ENCODE measurements at places on chromosomes 3 and 15. TPM values are rescaled to one million over a fixed set of nuclear protein-coding genes. Genes with fewer than 3 reads are reported as not detected.

Gene ZMYND10
- not detected for total RNA-seq

Gene TRH
- total RNA-seq = not detected

GRCh38 chr15:58401991-58402649 is 29.7 kb upstream of the LIPC start:
- DNase-seq = no peak

- no peak for DNase-seq
Observed at GRCh38 chr3:105862217-105862616, 6.6 kb downstream of the CBLB start.

DNA sequence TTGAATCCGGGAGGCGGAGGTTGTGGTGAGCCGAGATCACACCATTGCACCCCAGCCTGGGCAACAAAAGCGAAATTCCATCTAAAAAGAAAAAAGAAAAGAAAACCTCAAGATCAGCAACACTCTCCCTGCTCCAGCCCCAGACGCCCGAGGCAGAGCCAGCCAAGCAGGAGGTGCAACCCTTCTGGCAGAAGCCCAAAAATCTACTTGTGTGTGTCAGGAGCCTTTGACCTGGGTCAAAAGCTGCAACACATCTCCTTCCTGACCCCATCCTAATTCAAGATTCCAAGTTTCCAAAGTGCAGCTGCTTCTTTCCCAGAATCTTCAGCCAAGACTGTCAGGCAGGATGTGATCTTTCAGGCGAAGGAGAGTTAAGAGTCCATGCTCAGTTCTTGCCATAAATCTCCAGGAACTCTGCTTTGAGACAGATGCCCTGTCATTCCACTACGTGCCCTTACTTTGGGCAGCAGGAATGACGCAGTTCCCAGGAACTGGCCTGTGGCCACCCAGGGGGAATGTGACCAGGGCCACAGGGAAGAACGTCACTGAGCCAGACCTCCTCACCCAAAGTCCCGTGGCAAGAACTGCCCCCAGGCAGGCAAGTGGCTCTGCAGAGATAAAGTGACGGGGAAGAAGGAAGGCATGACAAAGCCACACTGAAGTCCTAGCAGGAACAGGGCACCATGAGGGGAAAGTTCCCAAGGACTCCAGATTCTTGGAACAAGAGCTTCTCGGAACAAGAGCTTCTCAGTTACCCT is 39.4 kb downstream of the SH3BP5 start:
- DNase-seq = no peak

DNA sequence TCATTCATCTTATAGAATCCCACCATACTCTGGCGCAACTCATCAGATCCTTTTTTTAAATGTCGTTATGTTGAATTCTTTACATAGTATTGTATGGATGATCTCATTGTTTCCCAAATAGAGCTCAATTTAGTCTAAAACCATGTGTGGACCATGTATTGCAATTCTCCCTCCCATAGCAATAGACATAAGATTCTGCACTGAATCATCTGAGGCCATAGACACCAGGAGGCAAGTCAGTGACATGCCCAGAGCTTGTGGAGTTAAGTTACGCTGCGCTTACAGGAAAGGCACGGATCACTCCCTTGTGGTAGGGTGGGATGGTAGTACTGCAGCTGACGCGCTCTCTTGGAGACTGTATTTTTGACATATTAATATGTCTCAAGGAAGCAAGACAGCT is 211.0 kb downstream of the GABRB3 start:
- DNase-seq = no peak

GRCh38 chr15:81194723-81195122 is 2.0 kb upstream of the IL16 start:
- no peak for DNase-seq

DNA sequence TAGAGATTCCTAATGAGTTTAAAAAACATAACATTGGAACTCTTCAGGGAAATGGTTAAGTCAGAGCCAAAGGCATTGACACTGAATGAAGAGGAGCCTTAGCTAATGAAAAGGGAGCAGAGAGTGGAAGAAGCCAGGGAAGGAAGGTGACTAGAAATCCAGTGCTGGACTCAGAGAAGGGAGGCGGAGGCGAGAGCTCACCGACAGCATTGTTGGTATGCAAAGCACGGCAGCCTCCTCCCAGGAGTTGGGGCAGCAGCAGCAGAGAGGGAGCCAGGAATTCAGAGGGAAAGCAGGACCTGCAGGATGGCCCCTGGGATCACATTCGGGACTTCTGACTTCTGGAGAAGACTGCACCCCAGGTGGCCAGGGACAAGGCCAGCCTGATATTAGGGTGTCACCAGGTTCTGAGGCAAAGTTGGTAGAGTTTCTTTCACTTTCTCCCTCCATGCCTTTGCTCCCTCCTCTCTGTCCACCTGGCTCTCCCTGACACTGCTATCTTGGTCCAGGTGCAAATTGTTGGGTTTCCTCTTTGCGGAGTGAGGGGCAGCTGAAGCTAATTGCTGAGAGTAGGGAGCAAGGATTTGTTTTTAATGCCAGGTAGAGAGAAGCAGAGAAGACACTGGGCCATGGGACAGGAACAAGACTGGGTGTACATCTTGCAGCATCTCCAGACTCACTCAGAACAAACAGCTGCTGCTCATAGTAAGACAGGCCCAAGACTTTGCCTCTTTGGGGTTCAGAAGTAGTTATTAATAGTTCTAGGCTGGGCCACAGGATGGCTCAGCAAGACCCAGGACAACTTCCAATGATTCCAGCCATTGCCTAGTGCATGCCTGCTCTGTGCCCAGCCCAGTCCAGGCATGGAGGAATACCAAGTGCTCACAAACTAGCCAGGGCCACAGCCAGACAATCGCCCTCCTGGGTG is 157.9 kb downstream of the TLE3 start:
- DNase-seq = no peak

DNA sequence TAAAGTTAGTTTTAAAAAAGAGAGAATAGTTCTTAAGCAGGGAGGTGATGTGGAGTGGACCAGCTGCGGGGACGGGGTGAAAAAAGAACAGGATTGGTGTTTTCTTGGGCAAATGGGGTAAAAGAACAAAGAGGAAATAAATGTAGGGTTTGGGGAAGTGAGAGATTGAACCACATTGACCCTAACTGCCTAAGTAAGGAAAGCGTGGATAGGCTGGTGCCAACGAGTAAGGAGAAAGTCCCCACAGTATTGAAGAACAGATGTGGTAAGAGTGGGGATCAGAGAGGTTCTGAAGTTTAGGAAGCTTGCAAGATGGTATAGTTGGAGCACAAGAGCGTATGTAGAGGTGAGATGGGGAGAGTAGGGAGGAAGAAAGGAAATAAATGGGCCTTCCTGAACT is 17.0 kb downstream of the IREB2 start:
- no peak for DNase-seq

DNA sequence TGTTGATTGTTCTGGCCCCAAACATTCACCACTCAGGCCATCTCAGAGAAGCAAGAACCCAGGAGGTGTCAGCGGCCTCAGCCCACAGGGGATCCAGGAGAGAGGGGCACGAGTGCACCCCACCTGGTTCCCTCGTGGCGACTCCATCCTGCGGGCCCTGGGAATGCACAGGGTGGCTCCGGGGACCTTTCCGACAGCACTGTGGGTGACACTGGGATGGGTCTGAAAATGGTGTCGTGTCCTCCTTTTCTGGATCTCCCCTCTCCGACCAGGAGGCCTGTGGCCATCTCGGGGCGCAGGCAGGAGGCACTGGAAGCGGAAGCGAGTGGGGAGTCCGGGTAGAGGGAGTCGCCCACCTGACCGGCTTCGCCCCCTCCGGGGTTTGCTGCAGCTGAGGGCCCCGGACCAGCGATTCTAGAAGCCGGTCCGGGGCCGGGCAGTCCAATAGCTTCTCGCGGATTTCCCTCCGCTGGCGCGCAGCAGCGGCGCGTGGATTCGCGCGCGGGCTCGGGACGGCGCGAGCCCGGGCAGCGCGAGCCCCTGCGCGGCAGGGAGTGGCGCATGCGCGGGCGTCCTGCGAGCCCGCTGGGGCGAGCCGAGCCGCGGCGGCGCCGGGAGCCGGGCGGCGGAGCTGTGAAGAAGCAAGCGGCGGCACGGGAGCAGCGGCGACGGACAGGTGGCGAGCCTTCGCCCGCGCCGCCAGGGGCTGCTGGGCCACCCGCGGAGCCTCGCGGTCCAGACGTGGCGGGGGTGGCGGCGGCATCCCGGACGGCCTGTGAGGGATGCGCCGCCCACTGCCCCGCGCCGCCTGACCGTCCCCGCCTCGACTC is at the start of gene DOCK3:
DOCK3 (plus strand) TSS at position 579 of the 830 bp plus-strand sequence. CDS start 337 bp downstream, outside the sequence.
- DNase-seq = no peak

DNA sequence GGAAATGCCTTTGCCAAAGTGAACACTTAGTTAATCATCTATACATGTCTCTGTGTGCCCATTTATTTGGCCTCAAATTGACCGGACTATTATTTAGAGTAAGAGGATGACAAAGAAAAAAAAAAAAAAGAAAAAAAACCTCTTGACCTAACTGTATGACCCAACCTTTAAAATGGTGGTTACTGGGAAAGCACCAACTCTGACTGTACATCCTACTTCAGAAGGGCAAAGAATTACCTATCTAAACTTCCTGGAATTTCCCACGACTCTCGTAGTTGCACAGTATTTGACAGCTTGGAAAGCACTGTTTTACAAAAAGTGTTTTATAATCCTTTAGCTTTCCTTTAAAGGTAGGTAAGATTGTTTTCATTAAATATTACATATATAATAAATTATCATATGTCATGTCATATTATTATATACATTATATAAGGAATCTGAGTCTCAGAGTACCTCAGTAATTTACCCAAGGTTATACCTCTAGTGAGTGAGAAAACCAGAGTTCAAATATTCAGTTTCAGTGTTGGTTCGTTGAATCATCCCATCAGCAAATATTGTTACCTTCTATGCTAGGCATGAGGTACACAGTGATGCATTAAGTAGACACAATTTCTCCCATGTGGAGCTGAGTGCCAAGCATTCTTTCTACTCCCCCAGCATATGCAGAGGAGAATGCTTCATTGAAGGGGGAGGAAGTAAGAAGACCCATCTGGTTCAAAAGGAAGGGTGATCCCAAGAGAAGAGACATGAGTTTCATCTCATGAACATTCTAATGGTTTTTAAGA is 5.0 kb downstream of the BCL2A1 start:
- no peak for DNase-seq

DNA sequence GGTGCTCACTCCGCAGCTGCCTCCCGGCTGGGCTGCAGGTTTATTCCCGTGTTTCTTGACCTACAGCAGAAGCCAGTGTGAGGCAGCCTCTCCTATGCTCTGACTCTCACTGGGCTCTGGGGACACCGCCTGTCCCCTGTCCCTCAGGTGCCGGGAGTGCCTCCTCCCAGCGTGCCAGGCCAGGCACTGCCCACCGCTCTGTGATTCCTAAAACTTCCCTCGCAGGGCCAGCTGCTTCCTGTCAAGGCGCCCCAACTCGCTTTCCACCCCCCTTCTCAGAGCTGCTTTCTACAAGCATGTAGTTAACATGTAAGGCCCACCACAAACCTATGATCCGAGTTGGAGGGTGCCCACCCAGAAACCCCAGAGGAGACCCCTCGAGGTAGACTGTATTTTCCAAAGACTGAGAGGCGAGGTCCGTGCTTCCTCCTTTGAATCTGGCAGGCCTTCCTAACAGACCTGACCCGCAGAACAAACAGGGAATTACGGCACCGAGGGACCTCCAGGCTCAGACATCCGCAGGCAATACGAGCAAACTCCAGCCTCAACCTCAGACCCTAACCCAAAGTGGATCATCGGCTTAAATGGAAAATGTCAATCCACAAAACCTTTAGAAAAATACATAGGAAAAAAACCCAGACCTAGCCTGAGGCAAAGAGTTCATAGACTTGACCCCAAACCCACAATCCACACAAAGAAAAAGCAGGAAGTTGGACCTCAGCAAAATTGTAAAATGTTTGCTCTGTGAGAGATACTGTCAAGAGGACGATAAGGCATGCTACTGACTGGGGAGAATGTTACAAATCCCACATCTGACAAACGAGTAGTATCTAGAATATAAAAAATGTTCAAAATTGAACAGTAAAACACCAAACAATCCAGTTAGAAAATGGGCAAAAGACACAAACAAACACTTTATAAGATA is 121.3 kb upstream of the IQSEC1 start:
- DNase-seq = no peak
